ENCODE measurements at places on chromosomes 16 and 17.

- DNase-seq, result no peak
Measured at GRCh38 chr16:47448830-47449575, 11.9 kb downstream of the ITFG1 start.

GRCh38 chr16:85315866-85316265 lies 203.6 kb upstream of the CIBAR2 start:
- DNase-seq, result no peak

DNA sequence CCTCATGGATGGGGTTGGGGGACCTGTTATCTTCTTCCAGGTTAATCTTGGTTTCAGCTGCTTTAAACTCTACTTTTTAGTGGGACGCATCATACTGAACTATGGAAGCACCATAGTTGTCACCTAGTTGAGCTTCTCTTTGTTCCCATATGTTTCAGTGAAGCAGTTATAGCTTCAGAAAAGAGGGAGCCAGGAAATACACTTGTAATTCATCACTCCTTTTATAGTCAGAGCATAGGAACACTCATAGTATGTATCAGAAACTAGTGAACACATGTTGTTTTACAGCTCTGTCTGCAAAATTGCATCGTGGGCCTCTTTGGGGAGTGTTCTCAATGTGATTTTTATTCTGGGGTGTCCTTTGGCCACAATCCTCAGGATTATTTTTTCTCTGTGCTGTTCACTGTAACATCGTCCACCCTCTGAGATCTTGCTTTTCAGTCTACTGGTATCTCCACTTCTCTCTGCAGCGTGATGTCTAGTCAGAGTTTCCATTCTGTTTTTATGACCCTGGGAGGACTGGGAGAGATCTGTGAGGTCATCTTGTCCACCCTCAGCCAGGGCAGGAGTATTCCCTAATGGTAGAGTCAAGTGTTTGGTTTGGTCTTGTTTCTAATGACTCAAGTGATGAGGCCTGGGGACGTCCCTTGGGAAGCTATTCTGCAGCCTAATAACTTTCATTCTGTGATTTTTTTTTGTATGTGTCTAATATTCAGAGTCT lies 585.4 kb downstream of the WWOX start:
- no peak for DNase-seq

- DNase-seq, result no peak
Measured at GRCh38 chr17:78919861-78920450, 5.2 kb downstream of the TIMP2 start.
